ENCODE measurements at places on chromosomes 12 and 14.

GRCh38 chr14:99654235-99654985 is 9.5 kb downstream of the HHIPL1 start:
- DNase-seq: no peak

- DNase-seq: no peak
These were observed 285.0 kb upstream of the RTL1 start for GRCh38 chr14:101188571-101188915.

DNA sequence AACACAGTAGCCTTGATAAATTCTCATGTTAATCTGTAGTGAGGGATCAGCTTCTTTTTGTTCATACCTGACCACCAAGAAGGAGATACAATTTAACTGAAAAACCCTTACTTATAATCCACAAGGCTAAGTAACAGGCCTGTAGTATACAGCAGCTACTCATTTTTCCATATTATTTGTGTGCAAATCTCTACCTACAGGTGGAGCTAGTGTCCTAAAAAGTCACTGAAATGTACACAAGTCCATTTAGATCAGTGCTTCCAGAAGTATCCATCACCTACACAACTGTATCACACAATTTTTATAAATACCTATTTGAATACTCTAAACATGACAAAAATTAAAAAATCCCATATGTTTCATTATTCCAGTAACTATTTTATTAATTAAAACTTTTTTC is 173.2 kb downstream of the SLC35F4 start:
- no peak for DNase-seq

GRCh38 chr12:51183816-51184215 is 10.9 kb upstream of the TFCP2 start:
- DNase-seq: no peak

DNA sequence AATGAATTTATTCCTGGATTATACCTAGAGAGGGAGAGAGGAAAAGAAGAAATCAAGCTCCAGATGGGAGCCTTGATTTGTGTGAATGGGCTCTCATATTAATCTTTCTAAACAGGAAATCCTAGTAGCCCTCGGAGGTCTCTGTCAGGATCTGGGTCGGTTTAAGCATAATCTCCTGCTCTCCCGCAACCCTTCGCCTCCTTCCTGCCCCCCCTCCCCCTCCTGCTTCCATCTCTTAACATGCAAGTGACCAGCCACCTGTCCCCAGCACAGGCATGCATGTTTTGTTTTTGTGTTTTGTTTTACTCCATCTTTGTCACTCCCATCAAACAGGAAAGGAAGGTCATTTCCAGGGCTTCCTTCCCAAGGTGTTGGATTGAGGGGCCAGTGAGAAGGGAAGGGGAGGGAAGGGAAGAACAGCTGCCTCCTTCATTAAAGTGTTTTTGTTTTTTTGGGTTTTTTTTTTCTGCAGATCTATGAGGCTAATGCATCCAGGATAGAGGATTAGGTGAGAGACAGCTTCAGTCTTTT is 4.8 kb upstream of the KCNA5 start:
- DNase-seq: no peak

DNA sequence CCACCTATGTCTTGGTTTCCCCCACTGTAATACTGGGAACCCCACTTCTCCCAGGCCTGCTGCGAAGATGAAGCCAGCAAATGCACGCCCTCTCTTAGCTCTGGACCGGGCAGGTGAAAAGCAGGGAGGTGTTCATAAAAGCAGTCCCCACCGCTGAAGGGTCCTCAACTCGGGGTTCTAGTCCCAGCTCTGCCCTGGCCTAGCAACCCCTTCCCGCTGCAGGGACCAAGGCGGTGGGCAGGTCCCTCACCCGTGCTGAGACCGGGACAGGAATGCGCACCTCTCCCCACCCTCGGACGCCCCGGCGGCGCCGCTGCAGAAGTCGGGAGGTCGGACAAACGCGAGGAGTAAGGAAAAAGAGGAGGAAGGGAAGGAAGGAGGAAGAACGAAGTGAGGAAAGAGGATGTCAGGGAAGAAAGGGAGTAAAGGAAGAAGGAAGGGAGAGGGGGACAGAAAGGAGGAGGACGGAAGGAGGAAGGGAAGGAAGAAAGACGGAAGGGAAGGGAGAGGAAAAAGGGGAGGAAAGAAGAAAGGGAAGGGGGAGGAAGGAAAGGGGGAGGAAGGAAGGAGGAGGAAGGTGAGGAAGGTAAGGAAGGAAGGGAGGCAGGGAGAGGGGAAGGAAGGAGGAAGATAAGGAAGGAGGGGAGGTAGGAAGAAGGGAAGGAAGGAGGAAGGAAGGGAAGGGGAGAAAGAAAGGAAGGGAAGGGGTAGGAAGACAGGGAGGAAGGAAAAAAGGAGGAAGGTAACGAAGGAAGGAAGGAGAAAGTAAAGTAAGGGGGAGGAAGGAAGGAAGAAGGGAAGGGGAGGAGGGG is 701 bp downstream of the SPRING1 start:
- no peak for DNase-seq

DNA sequence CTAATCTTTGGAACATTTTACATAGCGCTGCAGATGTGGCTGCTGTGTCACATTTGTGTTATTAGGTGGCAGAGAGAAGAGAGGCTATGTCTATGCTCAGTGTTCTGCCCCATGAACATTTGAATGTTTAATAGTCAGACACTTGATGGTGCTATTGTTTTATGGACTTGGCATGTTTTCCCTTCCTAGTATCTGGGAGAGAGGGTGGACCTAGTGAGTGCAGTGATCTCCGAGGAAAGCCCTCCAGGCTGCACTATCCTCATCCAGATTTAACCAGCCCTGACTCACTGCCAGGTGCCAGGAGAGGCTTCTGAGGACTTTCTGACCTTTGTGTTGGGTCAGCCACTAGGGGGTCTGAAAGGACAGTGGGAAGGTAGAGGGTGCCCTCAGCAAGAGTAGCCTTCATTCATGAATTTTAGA is 24.3 kb downstream of the ZFC3H1 start:
- no peak for DNase-seq

DNA sequence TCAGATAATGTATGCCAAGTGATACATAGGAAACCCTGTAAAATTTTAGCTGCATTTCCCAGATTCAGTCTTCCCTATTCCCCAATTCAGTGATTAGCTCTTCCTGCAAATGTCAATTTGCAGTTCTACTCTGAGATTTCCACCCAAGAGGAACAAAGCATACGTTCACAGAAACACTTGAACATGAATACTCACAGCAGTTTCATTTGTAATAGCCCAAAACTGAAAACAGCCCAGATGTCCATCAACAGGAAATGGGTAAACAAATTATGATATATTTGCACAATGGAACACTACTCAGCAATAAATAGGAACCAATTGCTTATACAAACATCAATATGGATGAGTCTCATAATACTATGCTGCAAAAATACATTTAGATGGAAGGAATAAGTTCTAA is 194.2 kb downstream of the GXYLT1 start:
- DNase-seq: no peak

- no peak for DNase-seq
These were observed 24.3 kb downstream of the CALM1 start for GRCh38 chr14:90421001-90421631.

DNA sequence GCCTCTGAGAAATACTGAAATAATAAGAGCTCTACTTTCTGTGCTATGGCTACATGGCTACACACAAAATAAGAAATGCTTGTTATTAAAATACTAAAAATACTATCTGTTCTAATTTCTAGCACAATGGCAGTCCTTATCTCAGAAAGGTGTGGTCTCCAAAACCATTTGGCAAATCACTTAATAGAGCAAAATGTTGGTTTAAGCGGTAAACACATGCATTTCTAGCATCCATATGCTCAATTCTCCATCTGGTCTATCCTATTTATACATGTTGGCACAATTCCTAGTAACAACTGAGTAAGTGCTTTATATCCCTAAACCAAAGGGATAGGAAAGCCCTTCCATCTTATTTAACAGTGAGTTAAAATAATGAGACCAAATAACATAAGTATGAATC is 107.0 kb downstream of the PAPLN start:
- DNase-seq: no peak

- no peak for DNase-seq
These were observed 132.7 kb downstream of the SLC41A2 start for GRCh38 chr12:104825408-104825807.

DNA sequence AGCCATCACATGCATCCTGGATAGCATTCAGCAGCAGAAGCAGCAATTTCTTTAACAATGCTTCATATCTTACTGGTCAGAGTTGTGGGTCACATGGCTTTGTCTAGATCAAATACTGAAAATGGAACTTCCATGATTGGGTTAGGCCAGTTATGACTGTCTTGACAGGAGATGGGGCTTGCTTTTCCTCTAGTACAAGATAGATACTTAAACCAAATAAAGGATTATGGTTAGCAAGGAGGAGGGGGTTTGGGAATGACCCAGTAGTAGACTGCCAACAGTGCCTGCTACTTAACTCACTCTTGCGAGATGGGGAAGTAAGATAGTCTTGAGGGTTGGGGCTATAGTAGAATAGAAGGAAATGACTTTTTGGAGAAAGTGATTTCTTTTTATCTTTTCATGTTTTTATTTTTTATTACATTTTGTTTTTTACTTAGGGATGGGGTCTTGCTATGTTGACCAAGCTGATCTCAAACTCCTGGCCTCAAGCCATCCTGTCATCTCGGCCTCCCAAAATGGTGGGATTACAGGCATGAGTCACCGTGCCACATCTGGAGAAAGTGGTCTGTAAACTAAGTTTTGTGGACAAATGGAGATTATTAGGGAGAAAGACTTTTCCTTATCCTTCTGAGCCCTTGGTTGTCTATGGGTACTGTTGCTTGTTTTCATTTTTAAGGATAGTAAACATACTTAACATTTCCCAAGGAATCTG is 37.6 kb downstream of the WNK1 start:
- no peak for DNase-seq

DNA sequence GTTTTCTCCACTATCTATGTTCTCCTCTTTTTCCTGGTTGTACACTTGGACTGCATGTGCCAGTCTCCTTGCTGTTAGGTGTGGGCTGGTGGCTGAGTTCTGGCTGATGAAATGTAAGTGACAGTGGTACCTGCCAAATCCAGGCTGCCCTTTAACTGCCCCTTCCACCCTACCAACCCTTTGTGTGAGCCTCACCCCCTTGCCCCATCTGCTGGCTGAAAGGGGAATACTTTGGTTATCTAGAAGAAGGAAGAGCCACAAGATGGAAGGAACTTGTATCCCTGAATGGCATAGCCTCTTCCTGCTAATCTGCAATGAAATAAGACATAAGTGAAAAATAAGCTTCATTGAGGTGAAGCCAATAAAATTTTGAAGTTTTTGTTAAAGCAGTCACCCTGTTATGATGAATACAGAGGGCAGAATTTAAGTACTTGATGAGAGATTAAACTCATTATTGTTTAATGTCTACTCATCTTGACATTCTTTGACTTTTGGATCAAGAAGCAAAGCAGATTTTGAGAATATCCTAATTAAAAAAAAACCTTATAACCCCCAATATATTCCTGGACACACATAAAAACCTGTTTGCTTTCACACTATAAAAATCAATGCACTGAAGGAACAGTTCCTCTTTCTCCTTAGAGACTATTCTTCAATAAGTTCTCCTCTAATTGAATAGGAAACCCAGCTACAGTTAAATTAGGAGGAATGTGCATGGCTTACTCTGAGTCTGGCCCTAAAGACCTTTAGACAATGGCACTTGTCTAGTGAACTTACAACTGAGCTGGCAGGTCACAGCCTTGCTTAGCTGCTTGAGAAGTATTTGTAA is 262.6 kb upstream of the BTG1 start:
- peak; percentile 51 for DNase-seq

- peak; percentile 42 for DNase-seq
These were observed 1.4 kb upstream of the PHC1 start for GRCh38 chr12:8912914-8913313.

- no peak for DNase-seq
These were observed 29.0 kb downstream of the TESC start for GRCh38 chr12:117069926-117070900.

DNA sequence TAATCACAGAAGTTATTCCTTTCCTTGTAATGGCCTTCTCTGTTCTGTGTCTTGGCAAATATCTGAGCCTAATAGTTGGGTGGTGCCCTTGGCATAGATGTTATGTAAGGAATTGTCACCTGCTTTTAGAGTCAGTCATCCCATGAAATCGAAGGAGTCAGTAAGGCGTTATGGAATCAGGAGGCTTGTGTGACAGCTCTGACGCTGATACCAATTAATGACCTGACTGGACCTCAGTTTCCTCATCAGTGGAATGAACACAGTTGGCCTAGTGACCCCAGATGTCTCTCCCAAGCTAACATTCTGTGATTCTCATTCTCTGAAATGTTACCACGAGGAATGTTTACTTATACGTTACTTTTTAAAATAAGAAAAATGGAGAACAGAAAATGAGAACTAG is 32.1 kb downstream of the TXNRD1 start:
- no peak for DNase-seq

DNA sequence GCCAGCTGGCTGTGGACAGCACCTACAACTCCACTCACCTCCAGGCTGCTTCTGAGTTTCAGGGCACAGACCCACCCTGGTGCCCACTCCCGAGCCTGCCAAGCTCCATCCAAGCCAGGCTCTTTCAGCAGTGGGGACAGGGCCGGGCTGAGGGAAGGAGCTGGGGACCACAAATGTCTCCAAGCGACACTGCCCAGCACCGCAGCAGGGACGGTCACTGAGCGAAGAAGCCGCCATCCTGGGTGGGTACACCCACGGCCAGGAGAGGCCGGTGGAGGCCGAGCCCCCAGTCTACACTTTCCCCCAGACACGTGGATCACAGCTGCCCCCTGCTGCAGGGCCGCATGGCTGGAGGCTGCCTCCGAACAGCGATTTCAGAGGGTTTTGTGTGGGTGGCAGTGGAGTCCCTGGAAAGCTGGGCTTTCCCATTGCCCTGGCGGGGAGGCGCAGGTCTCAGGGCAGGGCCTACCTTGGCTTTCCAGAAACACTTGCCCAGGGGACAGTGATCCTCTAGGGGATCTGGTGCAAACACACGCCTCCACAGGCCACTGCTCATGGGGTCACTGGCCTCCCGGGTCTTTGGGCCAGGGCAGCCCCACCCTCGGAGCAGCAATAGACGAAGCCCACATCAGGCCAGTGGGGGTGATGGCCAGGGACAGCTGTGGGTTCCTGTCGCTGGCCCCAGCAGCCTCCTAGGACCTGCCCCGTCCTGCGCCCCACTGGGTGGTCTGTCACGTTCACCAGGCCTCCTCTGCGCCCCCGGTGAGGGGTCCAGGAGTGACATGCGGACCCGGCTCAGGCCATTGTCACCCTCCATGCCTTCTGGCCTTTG is 1.2 kb upstream of the GPR132 start:
- no peak for DNase-seq

DNA sequence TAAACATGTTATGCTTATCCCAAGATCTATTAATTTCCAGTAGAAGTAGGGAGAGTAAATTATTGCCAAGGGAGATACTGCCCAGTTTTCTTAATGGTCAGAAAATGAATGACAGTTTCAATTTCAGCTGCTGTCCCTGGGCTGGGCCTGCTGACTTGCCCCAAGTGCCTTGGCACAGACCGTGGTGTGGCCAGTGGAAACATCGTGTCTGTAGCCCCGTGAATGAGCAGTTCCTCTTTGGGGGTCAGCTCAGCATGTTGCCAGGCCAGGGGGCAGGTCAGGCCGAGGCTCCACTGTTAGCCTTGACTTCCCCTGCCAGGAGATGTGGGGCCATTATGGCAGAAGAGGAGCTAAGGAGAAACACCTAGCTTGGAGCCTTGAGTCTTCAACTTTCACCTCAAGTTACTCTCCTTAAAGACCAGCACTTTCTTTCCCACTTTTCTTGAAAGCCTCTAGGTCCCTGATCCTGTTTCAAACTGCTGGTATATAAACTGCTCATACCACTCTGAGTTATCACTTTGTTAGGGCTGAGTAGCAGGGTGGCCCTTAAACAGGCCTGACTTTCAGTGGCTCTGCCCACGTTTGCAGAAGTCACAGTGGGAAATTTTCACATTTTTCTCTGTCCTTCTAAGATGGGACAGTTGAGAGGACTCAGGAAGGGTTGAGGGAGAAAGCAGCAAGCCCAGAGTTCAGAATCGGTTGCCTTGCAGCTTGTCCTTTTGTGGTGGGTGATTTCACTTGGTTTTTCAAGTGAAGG is 73.2 kb downstream of the SUSD6 start:
- DNase-seq: no peak
